RWPE2 (cell line): ENCODE measurements at places on chromosomes 16 and 17.

DNA sequence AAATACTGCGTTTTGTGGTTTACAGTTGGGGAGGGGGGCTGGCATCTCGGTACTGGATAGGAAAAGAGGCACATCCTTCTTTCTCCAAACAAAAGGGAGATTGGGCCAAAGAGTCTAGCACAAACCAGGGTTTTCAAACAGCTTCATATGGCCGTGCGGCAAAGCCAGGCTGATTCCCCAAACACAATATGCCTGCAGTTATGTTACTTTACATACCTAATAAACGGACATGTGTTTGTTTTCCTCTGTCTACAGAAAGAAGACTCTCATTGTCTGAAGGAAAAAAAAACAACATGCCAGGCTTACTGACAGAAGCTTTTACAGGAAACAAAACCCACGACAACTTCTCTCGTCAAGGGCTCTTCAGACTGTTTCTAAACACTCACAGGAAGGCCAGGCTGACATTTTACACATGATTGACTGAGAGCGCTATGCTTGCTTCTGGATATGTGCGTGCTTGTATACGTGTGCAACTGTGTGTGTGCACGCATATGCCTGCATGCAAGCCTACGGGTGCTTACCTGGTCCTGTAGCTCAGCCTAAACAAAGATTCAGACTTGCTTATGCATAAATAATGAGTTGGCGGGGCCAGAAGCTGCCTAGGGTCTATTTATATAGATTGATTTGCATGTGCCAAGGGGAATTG lies 461.0 kb upstream of the C16orf82 start:
- no peaks in the 10 kb centered on the region for H3K36me3 ChIP-seq
- DNase-seq = no peak
- H3K4me1 ChIP-seq = no peaks in the 10 kb centered on the region
- no peaks in the 10 kb centered on the region for H3K27me3 ChIP-seq
- no peak overlapping the region for H3K27ac ChIP-seq

DNA sequence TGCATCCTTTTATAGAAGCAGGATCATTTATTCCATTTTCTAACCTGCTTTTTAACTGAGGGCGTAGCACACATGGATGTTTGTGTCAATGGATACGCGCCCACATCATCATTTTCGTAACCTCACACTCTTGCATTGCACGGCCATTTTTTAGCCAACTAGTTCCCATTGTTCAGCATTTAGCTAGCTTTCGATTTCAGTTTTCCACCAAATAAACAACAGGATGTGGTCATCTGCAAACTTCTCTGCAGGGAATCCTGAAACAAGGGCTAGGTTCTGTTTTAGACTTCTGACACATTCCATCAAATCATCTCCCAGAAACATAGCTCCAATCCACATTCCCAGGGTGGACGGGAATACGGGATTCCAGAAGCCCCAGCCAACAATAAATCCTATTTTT lies 6.4 kb downstream of the CYB561 start:
- H3K4me1 ChIP-seq = peaks cover 15% of the 10 kb centered on the region
- peaks cover 26% of the 10 kb centered on the region for H3K36me3 ChIP-seq
- no peak for DNase-seq
- no peaks in the 10 kb centered on the region for H3K27me3 ChIP-seq

GRCh38 chr16:15477802-15478201 lies 43.4 kb downstream of the BMERB1 start:
- DNase-seq = no peak
- H3K27me3 ChIP-seq = no peaks in the 10 kb centered on the region
- H3K4me3 ChIP-seq = no peak overlapping the region
- H3K27ac ChIP-seq = no peak overlapping the region
- H3K36me3 ChIP-seq = no peaks in the 10 kb centered on the region
- peaks cover 10% of the 10 kb centered on the region for H3K4me1 ChIP-seq

- peak overlapping the region; percentile 94 for H3K27ac ChIP-seq
- H3K27me3 ChIP-seq = no peaks in the 10 kb centered on the region
- H3K36me3 ChIP-seq = no peaks in the 10 kb centered on the region
- peak overlapping the region; percentile 84 for H3K4me3 ChIP-seq
Measured at GRCh38 chr17:2400474-2400866, 390 bp downstream of the MNT start.

GRCh38 chr16:47713225-47713595 lies 252.1 kb downstream of the PHKB start:
- peaks cover 23% of the 10 kb centered on the region for H3K4me1 ChIP-seq
- peak overlapping the region; percentile 86 for H3K27ac ChIP-seq

DNA sequence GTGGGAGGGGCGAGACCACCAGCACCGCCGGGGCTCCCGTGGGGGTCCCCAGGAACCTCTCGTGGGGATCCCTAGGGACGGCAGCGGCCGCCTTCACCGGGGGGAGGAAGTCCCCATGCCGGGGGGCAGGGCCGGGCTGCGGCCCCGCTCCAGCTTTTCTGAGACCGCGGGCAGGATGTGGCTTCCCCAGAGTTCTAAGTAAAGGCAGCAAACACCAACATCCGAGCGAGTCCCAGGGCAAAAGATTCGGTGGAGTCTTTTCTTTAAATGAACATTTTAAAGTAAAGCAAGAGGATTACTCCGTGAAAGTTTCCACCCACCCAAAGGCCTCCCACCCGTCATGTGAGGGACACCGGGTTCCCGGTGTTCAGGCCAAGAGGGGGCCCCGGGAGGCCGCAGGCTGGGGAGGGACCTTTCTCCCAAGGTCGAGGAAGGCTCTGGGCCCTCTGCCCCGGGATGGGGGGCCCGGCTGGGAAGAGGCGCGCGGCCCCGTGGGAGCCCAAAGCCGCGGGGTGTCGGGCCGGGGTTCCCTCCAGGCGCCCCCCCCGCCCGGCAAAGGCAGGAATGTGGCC lies 137.2 kb upstream of the RPH3AL start:
- no peaks in the 10 kb centered on the region for H3K4me1 ChIP-seq
- peak overlapping the region; percentile 48 for H3K27ac ChIP-seq
- no peak for DNase-seq
- H3K4me3 ChIP-seq = peak overlapping the region; percentile 63
- H3K27me3 ChIP-seq = peaks cover 14% of the 10 kb centered on the region
- no peaks in the 10 kb centered on the region for H3K36me3 ChIP-seq

DNA sequence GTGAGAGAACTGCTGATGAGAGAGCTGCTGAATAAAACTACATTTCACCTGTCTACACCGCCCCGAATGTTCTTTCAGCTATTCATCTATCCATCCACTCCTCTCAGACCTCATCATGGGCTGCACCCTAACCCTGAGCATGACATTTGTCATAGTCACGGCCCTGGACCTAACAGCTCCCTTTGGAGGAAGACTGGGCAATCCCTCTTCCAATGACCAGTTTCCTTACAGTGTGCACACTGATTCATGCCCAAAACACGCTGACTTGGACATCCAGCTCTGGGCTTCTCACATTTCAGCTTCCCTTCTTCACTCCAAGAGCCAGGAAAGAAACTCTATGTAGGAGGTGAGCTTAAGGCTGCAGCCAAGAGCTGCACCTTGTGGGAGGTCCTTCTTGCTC lies 41.8 kb upstream of the ARL4D start:
- no peaks in the 10 kb centered on the region for H3K36me3 ChIP-seq
- H3K27ac ChIP-seq = peak overlapping the region; percentile 78
- no peaks in the 10 kb centered on the region for H3K27me3 ChIP-seq
- peak; percentile 85 for DNase-seq
- H3K4me1 ChIP-seq = peaks cover 16% of the 10 kb centered on the region

DNA sequence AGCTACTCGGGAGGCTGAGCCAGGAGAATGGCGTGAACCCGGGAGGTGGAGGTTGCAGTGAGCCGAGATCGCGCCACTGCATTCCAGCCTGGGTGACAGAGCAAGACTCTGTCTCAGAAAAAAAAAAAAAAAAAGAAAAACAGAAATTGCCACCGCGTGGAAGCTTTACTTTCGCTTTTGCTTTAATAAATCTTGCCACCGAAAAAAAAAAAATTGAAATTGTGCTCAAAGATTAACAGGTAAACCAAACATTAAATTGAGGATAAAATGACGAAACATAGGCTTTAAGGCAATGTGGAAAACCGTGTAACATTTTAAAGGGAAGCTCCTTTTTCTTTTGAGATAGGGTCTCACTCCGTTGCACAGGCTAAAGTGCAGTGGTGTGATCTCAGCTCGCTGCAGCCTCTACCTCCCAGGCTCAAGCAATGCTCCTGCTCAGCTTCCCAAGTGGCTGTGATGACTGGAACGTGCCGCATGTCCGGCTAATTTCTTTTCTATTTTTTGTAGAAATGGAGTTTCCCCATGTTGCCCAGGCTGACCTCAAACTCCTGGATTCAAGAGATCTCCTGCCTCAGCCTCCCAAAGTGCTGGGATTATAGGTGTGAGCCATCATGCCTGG lies 40.1 kb downstream of the ZNF276 start:
- H3K36me3 ChIP-seq = peaks cover 87% of the 10 kb centered on the region
- DNase-seq = no peak
- no peak overlapping the region for H3K27ac ChIP-seq
- H3K4me1 ChIP-seq = no peaks in the 10 kb centered on the region
- no peak overlapping the region for H3K4me3 ChIP-seq
- H3K27me3 ChIP-seq = no peaks in the 10 kb centered on the region

DNA sequence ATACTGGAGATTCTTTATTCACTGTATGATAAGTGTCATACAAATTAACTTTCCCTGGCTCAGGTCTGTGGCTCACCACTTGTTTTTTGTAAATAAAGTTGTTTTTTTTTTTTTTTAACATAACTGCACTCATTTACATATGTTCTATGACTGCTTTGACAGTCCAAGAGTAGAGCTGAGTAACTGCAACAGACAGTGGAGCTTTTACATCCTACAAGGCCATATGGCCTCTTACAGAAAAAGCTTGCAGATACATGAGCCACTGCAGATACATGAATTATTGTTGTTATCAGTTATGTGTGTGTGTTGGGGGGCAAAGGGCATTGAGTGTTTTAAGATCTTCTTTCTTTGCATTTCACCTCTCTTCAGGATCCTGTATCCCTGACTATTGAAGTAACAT lies 311.7 kb downstream of the BCAS3 start:
- H3K27me3 ChIP-seq = no peaks in the 10 kb centered on the region
- H3K36me3 ChIP-seq = no peaks in the 10 kb centered on the region
- DNase-seq = no peak
- H3K4me1 ChIP-seq = no peaks in the 10 kb centered on the region
- no peak overlapping the region for H3K27ac ChIP-seq
- H3K4me3 ChIP-seq = no peak overlapping the region

DNA sequence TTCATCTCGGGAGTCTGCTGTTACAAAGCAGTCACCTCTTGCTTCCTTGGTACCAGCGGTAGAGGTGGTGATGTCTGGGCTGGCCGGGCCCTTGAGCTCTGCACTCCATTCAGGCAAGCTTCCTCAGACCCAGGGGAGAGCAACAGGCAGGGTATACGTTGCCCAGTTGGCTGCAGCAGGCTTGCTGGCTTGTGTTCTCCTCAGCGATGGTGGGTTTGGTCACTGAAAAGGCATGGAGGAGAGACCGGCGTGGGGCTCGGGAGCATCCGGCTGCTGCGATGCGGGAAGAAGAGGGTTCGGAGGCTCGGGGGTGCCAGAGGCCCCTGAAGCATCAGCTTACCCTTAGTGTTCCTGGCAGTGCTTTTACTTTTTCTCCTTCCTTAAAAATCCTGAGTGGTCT lies 25.8 kb downstream of the SAP30BP start:
- H3K27me3 ChIP-seq = no peaks in the 10 kb centered on the region
- no peak overlapping the region for H3K4me3 ChIP-seq
- peak overlapping the region; percentile 100 for H3K27ac ChIP-seq
- DNase-seq = no peak
- peaks cover 64% of the 10 kb centered on the region for H3K36me3 ChIP-seq
